ENCODE measurements at places on chromosomes 2 and 18.
A peak's percentile ranks its signal among the peaks of the same experiment; 100 is the strongest.

GRCh38 chr2:132468821-132469675 lies 52.4 kb downstream of the GPR39 start:
- DNase-seq = no peak

GRCh38 chr2:137291836-137292570 lies 526.7 kb downstream of the THSD7B start:
- no peak for DNase-seq

DNA sequence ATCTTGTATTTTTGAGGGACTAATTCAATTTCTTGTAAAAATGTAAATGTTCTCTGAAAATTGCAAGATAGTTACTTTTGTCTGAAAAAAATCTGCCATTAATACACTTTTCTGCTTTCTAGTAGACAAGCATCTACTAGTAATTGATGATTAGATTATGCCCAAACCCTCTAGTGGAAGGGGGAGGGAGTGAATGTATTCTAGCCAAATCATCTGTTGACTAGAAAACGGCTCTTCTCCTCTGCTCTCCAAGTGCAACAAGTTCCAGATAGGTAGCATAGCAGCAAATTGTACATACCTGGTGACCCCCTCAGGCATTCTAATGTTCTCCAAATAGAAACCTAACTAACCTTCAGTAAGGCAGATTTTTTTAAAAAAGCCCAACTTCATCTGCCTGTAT lies 58.6 kb downstream of the RELCH start:
- DNase-seq = no peak

DNA sequence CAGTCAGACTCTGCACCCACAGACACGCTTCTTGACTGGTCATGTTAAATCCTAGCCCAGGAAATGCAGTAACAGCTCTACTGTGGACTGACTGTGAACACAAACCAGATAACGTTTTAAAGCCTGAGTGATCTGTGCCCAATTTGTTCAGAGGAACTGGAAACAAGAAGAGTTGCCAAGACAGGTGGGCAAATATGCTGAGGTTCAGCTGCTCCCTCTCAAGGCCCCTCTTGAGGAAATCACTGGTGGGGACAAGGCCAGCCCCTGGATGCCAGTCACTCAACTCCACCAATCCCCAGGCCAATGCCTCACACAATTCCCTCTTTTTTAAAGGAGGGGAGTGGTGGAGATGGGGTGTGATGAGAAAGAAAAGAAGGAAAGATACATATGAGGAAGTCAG lies 261.2 kb downstream of the ALK start:
- no peak for DNase-seq

GRCh38 chr18:35467624-35468016 lies 30.1 kb downstream of the INO80C start:
- no peak for DNase-seq

GRCh38 chr2:218806346-218806978 lies 24.5 kb downstream of the CYP27A1 start:
- DNase-seq = no peak

- no peak for DNase-seq
These were observed 961 bp downstream of the RBM43 start for GRCh38 chr2:151260573-151261230.

DNA sequence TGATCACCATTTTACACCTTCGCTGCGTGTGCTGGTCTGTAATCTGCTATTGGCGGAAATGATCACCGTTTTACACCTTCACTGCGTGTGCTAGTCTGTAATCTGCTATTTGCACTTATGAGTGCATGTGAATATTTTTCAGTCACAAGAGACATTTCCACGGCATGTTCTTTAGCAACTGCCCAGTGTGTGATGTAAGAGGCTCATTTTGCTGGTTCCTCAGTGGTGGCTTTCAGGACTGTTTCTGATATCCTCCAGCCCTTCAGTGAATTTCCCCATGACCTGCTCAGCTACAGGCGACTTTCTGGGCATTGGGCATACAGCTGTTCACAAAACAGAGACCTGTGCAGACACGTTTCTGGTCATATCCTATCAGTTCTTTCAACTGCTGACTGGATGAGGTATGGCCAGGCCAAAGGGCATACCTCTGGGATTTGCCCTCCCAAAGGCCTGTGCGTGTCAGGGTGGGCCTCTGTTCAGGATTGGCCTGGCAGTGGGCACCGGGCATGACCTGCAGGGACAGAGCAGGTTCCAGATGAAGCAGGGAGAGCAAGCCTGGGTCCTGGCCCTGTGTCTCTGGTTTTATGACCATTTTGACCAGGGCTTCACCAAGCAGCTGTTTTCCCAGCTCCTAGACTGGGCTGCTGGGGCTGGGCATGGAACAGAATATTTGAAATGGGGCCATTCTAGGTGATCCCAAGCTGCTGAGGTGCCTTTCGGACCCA lies 521 bp upstream of the PROM2 start:
- no peak for DNase-seq

DNA sequence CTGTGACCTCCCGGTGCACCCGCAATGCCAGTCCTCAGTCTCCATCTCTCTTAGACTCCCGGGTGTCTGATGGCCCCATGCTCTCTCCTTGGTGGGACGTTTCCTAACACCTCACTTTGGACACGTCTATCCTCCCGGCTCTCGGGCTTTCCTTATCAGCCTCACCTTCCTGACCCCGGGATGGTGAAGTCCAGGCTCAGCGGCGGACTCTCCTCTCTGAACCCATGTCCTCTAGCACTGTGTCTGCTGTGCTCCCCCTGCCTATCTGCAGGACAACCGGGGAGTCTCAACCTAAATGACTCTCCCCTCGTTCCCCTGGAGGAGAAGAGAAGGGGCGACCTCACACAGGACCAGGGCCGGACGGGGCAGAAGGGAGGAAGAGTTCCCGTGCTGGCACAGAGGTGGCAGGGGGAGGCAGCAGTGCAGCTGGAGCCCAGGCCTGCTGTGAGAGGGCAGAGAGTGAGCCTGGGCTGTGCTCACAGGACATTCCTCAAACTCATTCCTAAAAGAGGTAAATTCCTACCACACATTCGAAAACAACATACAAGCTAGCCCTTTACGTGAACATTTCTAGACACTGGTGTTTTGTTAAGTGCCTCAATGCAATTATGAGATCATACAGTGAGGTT lies 41.9 kb downstream of the MBP start:
- DNase-seq = no peak

GRCh38 chr18:10381951-10382350 lies 72.5 kb upstream of the APCDD1 start:
- no peak for DNase-seq

- DNase-seq = peak; percentile 4
These were observed 23.7 kb downstream of the NCAPH start for GRCh38 chr2:96359310-96359709.

DNA sequence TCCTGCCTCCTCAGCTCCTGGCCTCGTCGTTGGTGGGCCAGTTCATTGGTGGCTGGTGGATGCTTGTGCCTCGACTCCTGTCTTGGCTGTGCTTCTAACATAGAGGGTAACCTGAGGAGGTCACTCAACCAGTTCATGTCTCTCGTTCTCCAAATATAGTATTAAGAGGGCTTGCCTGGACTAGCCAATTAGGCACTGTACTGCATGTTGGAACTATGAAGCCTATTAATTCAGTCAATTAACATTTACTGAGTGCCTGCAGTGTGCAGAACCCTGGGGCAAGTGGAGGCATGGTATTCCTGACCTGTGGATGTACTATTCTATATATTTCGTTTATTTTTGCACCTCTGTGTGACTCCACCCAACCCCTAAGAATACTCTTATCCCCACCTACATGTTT lies 89.9 kb upstream of the PELI1 start:
- no peak for DNase-seq

DNA sequence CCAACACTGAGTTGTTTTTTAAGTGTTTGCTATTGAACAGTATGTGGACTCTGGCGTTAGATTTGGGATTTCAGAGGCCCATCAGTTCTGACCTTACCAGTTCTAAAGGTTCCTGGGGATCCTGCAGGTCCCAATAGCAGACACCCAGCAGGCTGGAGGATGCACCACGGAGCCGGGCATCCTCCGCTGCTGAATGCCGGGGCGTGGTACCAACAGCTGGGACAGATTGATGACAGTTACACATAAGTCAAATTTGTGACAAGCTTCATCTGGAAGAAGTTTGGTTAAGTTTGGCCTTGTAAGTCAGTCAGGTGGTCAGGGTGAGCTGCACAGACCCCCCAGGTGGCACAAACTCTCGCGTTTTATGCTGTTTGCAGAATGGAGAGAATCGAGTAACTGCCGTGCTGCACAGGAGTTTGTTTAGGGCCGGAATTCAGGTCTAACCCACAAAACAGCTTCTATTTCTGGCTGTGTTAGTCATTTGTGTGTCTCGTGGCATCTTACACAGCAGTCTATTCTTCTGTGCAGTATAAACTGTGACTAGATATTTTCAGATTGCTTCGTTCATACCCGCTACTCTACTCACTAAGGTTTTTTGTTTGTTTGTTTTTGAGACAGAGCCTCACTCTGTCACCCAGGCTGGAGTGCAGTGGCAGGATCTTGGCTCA lies 19.2 kb downstream of the CTDP1 start:
- no peak for DNase-seq

DNA sequence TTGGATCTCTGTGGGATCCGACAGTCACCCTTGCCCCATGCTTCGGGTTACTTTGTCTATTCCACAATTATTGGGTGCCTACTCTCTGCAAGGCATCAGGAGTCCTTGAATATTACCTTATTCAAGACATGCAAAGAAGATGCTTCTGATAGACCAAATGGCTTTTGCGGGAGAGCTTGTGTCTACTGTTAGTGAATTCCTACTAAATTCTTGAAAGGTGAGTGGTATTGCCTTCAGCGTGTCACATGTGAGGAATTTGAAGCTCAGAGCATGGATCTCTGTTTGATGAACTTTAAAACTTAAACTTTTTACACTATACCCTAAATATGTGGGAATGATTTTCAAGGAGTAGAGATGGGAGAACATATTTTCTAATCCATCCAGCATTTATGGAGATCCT lies 184.4 kb downstream of the LTBP1 start:
- DNase-seq = no peak

- DNase-seq = no peak
These were observed 20.6 kb upstream of the CNOT11 start for GRCh38 chr2:101231937-101232730.

DNA sequence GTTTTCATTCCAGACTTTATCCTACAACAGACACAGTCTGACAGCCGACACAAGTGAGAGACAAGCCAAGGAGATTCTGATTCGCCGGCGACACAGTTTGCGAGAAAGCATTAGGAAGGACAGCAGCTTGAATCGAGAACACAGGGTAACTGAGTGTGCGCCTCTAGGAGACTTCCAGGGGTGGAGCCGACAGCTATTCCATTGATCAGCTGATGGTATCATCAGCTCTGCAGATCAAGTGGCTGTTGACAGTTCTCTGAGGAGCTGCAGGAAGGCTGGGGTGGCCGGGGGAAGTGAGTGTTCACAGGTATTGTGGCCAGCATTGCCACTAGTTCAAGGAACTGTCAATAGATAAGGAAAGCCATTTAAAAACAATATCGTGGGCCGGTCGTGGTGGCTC lies 57.3 kb upstream of the TMEM182 start:
- DNase-seq = no peak

- DNase-seq = no peak
These were observed 4.2 kb upstream of the UPP2 start for GRCh38 chr2:158097481-158097880.

DNA sequence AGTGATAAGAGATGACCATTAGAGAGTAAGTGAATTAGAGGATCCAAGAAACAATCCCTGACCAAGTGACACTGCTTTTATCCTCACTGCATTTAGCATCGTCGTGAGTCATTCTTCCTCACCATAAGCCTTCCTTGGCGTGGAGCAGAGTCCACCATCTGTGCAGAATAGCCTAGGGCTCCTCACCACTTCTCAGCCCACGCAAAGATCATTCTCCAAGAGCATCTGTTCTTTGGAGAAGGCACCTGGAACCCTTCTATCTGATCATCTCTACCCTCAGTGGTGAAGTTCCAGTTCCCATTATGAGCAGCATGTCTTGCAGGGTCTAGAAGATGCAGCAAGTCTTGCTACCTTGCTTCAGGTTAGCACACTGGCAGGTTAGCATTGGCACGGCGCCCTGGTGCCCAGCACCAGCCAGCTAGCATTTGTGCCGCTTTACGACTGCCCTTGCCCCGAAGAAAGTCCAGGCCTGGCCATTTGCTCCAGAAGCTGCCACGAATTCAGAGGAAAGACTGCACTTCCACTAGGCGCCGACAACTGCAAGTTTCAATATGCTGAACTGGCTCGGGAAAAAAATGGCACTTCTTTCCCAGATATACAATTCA lies 225.8 kb downstream of the TTC32 start:
- no peak for DNase-seq

DNA sequence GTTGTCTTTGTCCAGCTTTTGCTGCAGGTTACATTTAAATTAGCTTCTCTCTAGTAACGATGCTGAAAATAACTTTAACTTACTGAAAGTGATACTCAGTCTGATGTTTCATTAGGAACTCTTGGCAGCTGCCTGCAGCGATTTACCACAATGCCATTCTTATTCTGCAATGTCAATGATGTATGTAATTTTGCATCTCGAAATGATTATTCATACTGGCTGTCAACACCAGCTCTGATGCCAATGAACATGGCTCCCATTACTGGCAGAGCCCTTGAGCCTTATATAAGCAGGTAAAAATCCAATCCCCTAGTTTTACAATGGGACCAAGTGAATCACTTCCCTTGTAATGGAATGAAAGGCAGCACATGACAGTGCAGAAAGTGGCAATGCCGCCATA lies 16.3 kb upstream of the MFF start:
- no peak for DNase-seq

DNA sequence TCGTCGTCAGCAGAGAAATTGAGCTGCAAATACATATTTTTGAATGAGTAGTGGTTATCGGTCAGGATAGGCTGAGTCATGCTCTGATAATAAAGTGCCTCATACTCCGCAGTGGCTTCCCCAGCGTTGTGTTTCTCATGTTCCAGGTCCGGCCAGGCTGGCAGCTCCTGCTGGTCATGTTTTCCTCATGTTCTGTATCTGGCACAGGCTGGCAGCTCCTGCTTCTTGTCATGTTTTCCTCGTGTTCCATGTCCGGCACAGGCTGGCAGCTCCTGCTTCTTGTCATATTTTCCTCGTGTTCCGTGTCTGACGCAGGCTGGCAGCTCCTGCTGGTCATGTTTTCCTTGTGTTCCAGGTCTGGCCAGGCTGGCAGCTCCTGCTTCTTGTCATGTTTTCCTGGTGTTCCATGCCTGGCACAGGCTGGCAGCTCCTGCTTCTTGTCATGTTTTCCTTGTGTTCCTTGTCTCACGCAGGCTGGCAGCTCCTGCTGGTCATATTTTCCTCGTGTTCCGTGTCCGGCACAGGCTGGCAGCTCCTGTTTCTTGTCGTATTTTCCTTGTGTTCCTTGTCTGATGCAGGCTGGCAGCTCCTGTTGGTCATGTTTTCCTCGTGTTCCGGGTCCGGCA lies 148.9 kb downstream of the ATP9B start:
- no peak for DNase-seq

GRCh38 chr2:101109451-101110118 lies 41.6 kb downstream of the TBC1D8 start:
- DNase-seq = no peak

DNA sequence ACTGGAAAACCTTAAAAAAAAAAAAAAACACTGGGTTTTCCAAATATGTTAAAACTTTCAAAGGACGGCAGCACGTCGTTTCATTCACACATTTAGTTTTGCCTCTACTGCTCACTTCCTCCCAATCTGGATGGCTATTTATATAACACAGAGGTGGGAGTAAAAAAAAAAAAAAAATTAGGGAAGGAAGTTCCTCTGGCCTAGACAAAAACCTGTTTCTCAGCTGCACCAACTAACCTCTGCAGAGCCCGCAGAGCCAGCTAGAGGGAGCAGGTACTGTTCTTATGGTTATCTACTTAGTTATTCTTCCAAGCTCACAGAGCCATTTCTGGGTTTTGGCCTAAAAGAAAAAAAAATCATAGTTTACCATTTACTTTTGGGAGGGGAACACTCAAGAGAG lies 28.1 kb downstream of the SLC1A4 start:
- DNase-seq = no peak

GRCh38 chr2:53209679-53210458 lies 557.7 kb upstream of the CHAC2 start:
- DNase-seq = no peak
